ENCODE measurements at places on chromosomes 16 and 17. TPM values are rescaled to one million over a fixed set of nuclear protein-coding genes. Genes with fewer than 3 reads are reported as not detected.

Gene DLX3
- total RNA-seq, result under 0.01 TPM

Gene ZNF764
- 9.1 TPM for total RNA-seq

Gene HAP1
- under 0.01 TPM for total RNA-seq

Gene NPW
- 0.25 TPM for total RNA-seq

Gene CAPNS2
- 0.25 TPM for total RNA-seq

Gene RAB11FIP4
- 56.5 TPM for total RNA-seq

Gene C17orf100
- 3.2 TPM for total RNA-seq

Gene EMC8
- 13.0 TPM for total RNA-seq

Gene QRICH2
- total RNA-seq, result 5.2 TPM

Gene CBX2
- 5.7 TPM for total RNA-seq

Gene DOC2B
- total RNA-seq, result 40.1 TPM

Gene MED1
- total RNA-seq, result 31.0 TPM

Gene TPSG1
- total RNA-seq, result not detected

Gene GRIN2A
- total RNA-seq, result 11.8 TPM

Gene FXR2
- 35.7 TPM for total RNA-seq

Gene MT1E
- total RNA-seq, result 5.4 TPM

Gene HSD17B2
- 0.74 TPM for total RNA-seq

Gene ENPP7
- total RNA-seq, result not detected

Gene MEFV
- under 0.01 TPM for total RNA-seq

Gene NLRC5
- total RNA-seq, result 1.2 TPM

Gene BAIAP3
- total RNA-seq, result 10.3 TPM

Gene WRAP53
- total RNA-seq, result 7.4 TPM

Gene TUBD1
- 9.1 TPM for total RNA-seq

Gene MT1F
- 2.0 TPM for total RNA-seq

Gene FAM20A
- total RNA-seq, result 4.7 TPM

Gene APOBR
- 0.25 TPM for total RNA-seq

Gene CPHXL2
- not detected for total RNA-seq

Gene TEX19
- not detected for total RNA-seq

Gene ST6GALNAC2
- total RNA-seq, result not detected

Gene DHX8
- total RNA-seq, result 34.7 TPM

Gene CACNG3
- total RNA-seq, result 5.2 TPM

Gene OMG
- 4.7 TPM for total RNA-seq

Gene CD19
- total RNA-seq, result 0.74 TPM

Gene UNK
- total RNA-seq, result 24.8 TPM

Gene TLCD3B
- total RNA-seq, result 22.1 TPM

Gene KRT33A
- not detected for total RNA-seq

Gene KRTAP3-2
- total RNA-seq, result not detected

Gene YBX2
- total RNA-seq, result 1.2 TPM

Gene MARVELD3
- 0.25 TPM for total RNA-seq

Gene ACSM2A
- not detected for total RNA-seq

Gene ATP2A1
- total RNA-seq, result under 0.01 TPM

Gene CES5A
- not detected for total RNA-seq

Gene CDR2L
- total RNA-seq, result 5.9 TPM

Measured in temporal lobe (tissue), 4 donors.